Stimulated activated CD8-positive, alpha-beta memory T cell treated with anti-CD3 and anti-CD28 coated beads, Interleukin-15, amount 100 ng/mL, for 24 hours (primary cell): ENCODE measurements at places on chromosomes 11 and 22.

DNA sequence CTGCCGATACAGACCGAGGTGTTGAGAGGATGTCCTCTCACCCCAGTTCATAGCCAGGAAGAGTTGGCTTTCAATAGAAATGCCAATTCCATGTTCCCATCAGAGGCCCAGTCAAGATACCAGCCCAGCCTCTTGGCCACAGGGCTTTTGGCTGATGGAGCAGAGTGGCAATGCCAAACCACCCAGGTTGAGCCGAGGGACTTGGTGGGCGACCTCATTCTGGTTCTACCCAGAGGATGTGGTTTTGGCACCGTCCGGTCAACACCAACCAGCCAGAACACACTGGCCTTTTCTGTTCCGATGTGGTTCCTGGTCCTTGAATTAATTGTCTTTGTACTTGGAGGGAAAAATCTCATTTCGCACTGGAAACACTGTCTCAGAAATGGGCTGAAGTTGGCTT, 60.5 kb downstream of the COMMD9 start:
- no peak for DNase-seq

DNA sequence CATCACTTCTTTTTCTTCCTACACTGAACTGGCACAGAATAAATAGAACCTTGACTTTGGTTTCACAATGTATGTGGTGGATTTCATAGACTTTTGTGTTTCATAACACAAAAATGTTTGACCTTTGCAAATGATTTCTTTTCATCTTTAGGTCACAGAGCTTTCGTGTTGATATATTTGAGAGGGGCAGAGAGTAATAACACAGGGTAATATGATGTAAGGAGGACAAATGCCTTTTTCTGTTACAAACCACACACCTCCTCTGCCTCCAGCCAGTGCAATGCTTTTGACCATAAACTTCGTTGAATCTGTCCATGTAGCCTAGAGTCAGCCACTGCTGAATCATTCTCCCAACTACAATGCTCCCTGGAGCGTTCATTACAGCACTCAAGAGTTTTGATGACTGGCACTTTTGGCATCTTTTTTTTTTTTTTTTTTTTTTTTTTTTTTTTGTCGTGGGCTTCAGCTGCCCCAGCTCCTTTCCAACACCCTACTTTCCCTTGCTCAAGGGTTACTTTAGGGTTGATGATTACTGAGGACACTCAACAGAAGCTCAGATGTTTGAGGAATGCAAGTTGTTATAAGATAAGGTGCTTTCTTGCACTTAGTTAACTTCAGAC, 11.4 kb upstream of the CAT start:
- no peak for DNase-seq

DNA sequence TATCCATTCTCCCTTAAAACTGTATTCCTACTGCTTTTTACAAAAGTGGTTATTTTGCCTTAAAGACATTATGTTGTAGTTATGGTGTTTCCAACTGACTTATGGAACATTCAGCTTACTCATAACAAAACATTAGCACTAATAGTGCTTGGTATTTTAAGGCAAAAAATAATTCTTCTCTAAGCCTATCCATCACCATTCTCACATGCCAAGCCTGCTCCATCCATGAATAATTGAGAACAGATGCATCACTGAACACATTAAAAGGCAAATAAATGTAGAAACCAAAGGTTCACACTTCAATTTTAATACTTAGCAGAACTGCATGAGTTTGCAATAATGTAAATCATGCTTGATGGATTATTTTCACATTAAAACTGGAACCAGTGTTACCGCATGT, 42.3 kb upstream of the DDI1 start:
- no peak for DNase-seq

DNA sequence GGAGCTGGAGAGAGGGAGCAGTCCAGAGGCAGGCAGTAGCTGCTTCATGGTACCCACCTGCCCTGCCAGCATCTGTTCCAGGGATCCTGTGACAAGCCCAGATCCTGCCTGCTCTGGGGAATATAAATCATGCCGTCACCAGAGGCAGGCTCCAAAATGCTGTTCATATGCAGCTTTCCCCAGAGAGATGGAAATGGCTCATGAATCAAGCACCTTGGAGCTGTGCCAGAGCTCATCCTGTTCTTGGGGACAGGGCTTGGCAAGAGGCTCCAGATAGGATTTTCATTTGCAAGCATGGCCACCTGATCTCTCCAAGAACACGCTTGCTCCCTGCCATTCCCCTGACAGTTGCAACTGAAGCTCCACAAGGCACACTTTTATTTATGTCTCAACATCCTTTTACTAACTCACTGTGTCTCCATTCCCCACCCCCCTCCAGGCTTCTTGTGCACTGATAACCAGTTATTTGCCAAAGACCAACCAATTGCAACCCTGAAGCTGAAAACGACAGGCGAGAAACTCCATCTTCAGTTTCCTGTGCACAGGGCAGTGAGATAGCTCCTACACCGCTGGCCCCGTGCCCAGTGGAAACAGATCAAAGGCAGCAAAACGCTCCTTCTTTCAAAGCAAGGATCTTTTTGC, 115.8 kb upstream of the PITPNB start:
- no peak for DNase-seq

DNA sequence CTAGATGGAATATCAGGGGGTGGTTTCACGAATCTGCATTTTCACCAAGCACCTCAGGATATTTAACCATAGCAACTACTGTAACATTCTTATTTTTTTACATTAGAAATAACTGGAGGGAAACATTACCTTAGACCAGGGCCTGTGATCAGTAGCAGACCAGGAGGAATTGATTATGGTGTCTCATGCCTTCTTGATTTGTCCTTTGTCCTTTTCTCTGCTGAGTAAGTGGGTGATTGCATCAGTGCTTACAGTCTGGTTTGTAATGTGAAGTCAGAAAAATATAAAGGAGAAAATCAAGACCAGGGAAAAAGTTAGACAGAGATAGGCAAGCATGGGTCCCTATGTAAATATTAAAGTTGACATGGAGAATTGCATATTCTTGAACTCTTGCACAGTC, 703.3 kb downstream of the NELL1 start:
- no peak for DNase-seq

GRCh38 chr11:1070594-1071462, 3.8 kb upstream of the MUC2 start:
- no peak for DNase-seq

- no peak for DNase-seq
Measured at GRCh38 chr11:79026803-79027445, 413.9 kb downstream of the TENM4 start.

DNA sequence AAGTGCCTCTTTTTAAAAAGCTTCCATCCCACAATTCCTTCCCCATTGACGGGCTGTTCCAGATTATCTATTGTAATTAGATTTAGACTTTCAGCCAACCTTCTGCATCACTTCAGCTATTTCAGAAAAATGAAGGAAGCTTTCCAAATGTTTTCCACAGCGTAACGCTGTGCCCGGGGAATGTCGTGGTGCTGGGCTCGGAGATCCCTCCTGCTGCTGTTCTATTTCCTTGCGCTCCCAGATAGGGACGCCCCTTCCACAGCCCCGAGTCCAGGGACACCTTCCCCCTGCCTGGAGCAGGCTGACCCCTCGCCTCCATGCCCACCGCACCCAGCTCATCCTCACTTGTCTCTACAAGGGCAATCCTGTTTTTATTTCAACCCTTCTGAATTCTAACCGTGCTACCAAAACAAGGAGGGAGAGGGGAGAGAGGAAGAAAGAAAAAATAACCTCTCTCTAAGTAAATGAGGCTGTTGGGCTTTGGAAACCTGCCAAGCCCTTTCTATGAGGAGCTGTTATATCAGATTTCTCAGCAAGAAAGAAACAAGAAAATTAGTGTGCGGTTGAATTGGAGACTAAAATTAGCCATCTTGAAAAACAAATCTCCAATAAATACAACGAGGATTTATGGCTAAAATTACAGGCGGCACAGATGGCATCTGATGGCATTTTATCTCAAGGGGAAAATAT, 366.9 kb downstream of the BRD1 start:
- no peak for DNase-seq

DNA sequence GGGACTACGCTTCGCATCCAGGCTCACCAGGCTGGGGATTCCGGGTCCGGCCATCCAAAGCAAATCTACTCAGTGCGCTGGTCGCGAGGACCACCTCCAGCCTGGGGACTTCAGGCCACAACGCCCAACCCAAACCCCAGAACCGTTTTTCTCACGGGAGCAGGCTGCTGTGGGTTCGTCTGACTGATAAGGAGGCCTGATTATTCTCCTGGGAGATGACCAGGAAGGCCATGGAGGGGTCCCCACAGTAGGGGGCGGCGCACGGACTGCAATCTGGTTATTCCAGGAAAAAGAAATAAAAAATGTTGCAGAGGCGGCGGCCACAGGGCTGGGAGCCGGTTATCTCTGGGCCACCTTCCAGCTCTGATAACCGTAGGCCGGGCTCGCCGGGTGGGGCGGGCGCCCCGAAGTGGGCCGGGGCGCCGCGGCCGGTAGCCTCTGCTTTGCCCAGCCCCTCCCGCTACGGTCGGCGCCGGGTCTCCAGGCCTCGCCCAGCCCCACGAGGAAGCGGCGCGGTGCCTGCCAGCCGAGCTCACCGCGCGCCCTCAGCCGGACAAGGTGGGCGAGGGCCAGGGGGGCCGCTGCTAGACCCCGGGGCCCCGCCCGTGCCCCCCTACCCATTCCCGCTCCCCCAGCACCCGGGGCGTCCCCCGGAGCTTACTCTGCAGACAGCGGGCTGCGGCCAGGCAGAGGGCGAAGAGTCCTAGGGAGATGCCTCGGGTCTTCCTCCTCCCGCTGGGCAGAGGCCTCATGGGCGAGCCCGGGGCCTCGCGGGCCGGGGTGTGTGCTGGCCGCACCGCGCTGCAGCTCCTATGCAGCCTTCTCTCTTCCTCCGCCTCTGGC, 446 bp downstream of the VSTM5 start:
- no peak for DNase-seq

GRCh38 chr11:122701143-122701542, 45.6 kb downstream of the UBASH3B start:
- no peak for DNase-seq

- DNase-seq, result no peak
Measured at GRCh38 chr11:17293311-17293710, 16.8 kb downstream of the NUCB2 start.

DNA sequence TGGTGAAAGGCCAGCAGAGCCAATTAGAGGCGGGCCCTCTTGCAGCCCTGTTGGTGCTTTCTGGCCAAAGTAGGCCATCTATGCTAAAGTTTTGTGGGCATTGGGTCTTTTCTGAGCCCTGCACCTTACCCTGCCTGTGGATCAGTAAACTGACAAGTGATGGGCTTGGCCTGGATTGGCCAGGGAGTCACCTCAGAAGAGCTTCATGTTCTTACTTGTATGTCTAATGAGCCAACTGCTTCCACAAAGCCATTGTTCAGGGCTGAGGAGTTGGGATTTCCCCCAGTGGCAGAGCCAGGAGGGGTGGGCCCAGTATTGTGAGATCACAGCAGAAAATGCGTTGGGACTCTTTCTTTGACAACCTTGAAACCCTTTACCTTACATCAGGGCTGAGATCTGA, 90.4 kb downstream of the CWC15 start:
- no peak for DNase-seq

DNA sequence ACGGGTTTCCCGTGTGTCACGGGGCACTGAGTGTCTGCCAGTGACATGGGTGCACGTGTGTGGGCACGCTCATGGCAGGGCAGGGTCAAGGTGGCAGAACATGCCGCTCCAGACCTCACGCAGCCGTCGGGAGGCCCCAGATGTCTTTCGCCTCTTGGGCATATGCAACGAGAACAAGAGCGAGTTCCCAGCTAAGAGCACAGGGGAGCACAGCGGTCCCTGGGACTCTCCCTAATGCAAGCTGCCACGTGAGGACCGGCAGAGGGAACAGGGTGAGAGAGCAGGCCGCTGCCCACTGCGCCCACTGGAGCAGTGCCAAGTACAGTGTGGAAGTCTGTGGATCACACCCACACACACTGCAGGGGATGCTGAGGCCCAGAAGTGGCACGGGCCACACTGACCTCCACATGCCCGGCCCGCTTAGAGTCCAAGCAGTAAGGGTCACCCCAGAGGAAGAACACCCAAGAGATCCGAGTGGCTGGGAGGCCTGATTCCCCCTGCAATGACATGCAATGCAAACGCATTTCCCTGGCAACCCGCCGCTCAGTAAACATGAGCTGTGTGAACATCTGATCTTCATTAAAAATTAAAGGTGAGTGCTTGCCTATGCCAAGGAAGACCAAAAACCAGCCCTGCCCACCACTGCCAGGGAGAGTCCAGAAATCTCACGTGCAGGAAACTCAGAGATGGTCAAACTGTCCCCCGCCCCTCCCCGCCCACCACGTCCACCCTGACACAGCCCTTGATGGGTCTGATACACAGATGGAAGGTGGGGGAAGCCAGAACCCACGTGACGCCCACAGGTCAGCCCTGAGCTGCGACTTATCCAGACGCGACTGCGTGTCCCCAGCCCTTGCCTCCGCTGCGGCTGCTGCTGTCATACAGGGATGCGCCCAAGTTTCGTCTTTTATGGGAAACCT, 11.7 kb downstream of the CERK start:
- no peak for DNase-seq

- no peak for DNase-seq
Measured at GRCh38 chr11:92828556-92828955, 140.9 kb upstream of the MTNR1B start.

DNA sequence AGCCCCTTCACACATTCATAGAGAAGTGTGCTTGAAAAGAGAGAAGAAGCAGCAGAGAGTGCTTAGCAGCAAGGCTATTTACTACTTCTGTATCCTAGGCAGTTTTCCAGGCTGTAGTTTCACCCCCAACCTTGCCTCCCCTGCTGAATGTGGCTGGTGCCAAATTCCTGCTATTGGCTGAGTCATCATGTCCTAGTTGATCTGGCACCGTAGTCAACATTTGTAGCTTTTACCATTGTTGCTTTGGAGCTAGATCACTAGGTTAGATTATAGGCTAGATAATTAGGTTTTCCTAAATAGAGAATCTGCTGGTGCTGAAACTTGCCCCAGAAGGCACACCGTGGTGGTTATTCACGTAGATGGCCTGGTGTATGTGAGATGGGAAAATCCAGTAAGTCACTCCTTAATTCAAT, 32.7 kb downstream of the ARHGAP42 start:
- no peak for DNase-seq

- DNase-seq, result no peak
Measured at GRCh38 chr22:31136711-31137110, 3.6 kb downstream of the PLA2G3 start.

DNA sequence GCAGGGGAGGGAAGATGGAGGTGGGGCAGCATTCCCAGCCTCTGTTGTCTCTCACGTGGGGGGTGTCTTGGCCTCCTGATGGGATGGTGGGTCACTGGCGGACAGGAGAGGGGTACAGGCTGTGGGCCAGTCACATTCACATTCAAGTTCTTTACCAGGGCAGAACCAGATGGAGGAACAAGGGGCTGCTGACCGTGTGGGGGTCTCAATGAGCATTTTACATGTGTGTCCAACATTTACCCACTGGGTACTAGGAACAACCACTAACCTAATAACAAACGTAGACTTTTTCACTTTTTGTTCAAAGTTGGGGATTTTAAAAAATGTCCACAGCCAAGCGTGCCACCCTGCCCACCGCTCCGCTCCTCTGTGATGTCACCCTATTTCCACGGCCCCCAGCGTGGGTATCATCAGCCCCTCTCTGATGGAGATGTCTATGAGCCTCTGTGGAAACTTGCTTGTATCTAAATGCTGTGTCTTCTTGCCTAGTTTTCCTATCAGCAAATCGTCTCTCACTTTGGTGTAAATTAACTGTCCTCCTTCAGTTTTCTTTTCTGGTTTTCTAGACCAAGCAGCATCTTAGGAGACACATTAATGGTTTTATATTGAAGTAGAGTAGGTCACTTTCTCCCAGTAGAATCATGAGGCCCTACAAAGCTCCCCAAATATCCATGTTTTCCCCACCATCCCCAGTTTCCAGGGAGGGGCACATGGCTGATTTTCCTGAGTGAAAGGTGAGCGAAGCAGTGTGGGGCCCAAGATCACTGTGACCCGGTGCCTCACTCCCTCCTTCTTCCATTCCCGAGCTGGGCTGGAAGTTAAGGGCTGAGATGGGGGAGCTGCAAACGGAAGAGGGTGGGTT, 936.7 kb downstream of the BRD1 start:
- no peak for DNase-seq
